ENCODE measurements at places on chromosomes 16 and 17.

DNA sequence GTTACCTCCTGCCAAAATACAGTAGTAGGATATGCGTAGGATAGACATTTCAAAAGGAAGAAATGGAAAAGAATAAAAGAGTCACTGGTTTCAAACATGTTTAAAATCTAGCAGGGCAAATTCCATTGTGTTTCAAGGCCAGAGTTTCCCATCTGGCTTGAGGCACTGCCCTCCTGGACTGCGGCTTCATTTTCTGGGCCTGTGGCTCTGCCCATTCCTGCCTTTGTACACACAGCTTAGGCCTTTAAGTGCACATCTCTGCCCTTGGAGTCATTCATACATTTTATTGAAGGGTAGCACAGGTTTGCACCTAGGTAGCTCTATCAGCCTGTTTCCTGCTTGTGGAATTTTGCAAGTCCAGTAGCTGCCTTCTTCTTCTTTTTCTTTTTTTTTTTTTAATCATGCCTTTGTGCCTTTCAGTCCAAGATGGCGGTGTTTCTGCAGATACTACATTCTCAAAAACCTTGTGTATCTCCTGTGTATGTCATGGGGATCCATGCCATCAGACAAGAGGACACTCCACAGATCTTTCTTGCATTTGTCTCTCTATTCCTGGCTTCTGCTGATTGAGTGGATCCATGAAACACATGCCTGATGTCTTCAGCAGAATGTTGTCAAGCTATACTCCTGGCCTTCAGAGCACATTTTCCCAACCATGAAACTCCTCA lies 282.9 kb downstream of the BCAS3 start:
- DNase-seq, result no peak

DNA sequence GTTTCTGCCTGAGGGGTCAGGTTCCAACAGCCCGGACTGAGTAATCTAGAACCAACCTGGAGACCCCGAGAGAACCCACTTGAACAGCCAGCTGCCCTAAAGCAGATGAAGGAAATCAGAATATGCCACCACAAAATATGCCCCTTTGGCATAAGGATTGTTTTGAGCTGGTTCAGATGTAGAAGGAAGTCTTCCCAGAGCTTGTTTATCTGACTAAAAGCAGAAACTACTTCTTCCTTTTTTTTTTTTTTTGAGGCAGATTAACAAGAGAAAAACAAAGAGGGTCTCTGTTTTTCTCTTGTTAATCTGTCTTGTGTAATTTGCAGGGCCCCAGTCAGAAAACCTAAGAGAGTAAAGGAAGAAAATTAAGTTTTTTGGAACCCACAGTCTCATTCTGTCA lies 53.0 kb downstream of the PECAM1 start:
- DNase-seq, result no peak

GRCh38 chr17:42844761-42845555 lies 578 bp downstream of the AOC2 start:
- no peak for DNase-seq

GRCh38 chr17:39776252-39776651 lies 38.5 kb downstream of the GRB7 start:
- DNase-seq, result no peak

GRCh38 chr16:29839822-29840221 lies 19.6 kb downstream of the MVP start:
- no peak for DNase-seq

DNA sequence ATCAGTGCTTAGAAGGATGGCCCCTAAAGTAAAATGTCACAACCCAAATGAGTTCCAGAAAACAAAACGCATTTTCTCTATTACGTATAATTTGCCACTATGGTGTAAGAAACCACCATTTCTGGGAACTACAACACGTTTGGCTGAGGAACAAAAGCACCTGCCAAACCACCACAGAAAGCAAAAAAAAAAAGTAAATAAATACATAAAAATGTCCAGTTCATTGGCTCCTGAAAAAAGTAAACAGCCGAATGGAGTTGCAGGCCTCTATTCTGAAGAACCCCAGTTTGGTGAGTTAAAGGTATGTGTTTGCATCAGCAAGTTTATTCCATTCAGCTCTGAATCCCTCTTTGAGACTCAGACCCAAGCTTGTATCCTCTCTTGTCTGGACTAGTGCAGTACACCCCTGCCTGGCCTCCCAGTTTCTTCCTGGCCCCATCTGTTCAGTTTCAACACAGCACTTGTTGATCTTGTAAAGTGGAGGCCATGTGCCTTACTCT lies 36.9 kb downstream of the ERN1 start:
- DNase-seq, result no peak

DNA sequence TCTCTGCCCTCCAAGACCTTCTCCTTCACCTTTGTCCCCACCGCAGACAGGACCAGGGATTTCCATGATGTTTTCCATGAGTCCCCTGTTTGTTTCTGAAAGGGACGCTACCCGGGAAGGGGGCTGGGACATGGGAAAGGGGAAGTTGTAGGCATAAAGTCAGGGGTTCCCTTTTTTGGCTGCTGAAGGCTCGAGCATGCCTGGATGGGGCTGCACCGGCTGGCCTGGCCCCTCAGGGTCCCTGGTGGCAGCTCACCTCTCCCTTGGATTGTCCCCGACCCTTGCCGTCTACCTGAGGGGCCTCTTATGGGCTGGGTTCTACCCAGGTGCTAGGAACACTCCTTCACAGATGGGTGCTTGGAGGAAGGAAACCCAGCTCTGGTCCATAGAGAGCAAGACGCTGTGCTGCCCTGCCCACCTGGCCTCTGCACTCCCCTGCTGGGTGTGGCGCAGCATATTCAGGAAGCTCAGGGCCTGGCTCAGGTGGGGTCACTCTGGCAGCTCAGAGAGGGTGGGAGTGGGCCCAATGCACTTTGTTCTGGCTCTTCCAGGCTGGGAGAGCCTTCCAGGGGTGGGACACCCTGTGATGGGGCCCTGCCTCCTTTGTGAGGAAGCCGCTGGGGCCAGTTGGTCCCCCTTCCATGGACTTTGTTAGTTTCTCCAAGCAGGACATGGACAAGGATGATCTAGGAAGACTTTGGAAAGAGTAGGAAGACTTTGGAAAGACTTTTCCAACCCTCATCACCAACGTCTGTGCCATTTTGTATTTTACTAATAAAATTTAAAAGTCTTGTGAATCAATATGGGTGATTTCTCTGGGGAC lies 12.2 kb downstream of the CX3CL1 start:
- no peak for DNase-seq

DNA sequence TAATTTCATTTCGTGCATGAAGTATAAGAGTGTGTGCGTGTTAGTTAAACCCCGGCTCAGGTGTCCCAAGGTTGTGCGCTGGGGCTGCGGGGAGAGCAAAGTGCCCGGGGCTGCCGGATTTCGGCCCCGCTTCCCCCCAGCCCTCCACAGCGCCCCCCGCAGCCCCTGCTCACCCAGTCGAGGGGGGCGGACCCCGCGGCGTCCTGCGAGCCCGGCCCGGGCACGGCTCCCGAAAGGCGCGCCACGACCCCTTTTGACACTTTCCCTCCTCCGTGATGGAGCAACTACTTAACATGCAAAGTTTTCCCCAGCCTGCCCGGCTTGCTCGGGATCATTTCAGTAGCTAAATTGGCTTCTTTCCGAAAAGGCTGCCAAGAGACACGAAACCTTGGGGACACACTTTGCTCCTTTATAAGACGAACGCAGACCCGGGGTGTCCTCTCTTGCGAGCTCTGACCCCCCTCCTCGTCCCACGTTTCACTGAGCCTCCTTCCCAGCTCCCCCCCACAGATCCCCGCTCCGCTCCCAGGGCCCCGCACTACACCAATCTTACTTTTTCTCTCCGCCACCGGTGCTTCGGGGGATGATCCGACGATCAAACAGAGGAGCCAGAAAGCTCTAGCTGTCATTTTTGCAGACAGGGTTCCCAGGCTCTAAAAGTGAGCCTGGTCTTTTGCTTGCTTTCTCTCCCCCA lies 552 bp downstream of the C17orf58 start:
- no peak for DNase-seq

DNA sequence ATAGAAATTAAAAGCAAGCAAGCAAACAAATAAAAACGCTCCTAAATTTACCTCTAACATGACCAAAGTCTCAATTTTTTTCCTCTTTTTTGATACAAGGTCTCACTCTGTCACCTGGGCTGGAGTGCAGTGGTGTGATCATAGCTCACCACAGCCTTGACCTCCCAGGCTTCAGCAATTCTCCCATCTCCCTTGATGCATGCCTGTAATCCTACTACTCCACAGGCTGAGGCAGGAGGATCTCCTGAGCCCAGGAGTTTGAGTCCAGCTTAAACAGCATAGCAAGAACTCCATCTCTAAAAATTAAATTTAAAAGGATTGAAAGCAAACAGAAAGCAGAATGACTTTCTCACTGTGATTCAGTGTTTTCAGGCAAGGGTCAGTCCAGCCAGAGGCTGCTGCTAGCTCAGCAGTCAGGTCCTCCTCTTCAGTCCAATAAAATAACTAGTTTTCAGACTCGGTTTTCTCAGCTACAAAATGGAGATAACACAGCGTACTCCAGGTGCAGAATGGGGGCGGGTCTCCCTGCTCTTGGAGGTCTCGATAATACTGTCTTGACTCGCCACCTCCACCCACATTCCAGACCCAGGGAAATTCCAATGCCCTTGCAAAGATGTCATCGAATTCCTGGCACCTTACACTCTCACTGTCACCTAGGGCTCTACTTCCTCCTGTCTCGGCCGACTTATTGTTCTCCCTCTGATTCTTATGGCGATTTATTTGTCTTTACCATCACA lies 20.7 kb upstream of the MRTFB start:
- DNase-seq, result no peak

- DNase-seq, result no peak
Measured at GRCh38 chr17:28328325-28328724, 6.9 kb downstream of the IFT20 start.
